ENCODE measurements at places on chromosomes 3 and 15. TPM values are rescaled to one million over a fixed set of nuclear protein-coding genes. Genes with fewer than 3 reads are reported as not detected.

The PLXNA1 gene
- polyA plus RNA-seq = 30.8 TPM

DNA sequence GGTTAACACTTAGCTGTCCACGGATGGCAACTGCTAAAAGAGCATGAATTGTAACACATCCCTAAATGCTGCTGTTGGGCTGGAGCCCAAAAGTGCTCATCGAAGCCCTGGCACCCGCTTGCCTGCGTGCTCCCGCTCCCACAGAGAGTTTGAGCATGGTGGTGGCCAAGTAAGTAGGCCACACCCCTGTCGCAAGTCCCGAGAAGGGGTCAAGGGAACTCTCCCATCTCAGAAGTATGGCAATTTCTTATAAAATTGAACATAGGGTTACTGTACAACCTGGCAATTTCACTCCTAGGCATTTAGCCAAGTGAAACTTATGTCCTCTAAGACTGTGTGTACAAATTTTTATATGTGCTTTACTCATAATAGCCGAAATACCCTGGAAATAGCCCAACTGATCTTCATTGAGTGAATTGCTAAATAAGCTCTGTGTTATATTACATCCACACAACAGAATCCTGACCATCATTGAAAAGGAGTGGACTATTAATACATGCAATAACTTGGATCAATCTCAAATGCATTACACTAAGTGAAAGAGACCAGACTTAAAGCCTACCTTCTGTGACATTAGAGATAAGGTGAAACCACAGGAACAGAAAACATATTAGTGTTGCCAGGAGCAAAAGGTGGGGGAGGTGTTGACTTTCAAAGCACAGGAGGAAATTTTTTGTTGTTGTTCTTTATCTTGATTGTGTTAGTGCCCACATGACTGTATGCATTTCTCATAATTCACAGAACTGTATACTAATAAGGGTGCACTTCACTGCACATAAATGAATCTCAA, 1.5 kb upstream of the GCSAM start:
- DNase-seq = no peak

DNA sequence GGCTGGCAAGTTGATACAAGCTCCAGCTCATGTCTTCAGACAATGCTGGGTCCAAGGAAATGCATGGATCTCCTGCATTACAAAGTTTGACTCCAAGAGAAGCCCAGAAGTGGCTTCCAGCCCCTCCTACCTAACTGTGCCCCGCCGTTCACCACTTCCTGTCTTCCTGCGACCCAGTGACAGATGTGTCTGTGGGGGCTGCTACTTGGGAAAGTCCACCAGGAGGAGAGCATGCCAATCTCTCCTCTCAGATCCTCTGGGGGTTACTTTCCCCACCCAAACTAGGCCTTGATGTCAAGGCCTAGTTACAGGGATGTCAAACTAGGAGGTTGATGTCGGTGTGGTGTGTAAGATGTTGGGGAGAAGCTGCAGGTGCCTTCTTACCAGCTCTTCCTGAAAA, 133.6 kb upstream of the RASGRP1 start:
- no peak for DNase-seq

The SHC4 gene
- 5.1 TPM for polyA plus RNA-seq

The ARL6IP5 gene
- 150 TPM for polyA plus RNA-seq

DNA sequence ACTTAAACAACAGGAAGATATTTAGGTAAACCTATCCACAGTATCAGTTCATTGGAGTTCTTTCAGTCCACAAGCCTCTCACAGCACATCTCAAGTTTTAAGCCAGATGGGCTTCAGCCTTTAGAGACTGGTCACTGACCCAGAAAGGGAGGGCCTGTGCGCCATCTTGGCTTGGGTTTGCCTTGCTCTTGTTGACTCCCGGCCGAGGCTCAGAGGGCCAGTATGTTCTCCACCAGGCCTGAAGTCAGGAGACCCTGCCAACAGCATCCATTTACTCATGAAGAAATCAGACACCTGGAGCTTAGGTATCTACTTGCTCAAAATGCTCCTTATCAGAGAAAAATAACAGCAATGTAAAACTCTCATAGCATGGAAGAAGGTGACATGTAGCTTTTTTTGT, 6.2 kb downstream of the RGMA start:
- no peak for DNase-seq

The ITIH1 gene
- polyA plus RNA-seq = not detected

GRCh38 chr15:38609097-38609738, 44.6 kb upstream of the RASGRP1 start:
- DNase-seq = no peak

DNA sequence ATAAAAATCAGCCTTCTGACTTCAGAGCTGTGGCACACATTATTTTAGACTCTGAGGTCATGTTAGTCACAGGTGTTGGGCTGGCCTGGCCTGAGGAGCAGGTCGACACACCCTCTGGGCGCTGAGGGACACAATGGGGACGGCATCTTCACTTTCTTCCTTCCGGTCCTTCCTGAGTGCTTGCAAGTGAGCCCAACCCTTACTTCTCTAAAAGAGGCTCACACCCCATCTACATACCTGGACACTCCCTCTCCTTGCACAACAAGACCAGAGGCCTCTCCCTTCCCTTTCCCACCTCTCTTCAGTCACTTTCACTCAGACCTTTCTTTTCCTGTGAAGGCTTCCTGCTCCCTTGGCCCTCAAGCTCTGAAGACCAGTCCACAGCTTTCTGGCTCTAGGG, 85.4 kb downstream of the XXYLT1 start:
- DNase-seq = no peak
